Suprapubic skin (tissue), 4 donors: ENCODE measurements at places on chromosomes 4 and X. TPM values are rescaled to one million over a fixed set of nuclear protein-coding genes. Genes with fewer than 3 reads are reported as not detected.

Gene LAGE3
- total RNA-seq = 44.4 TPM

DNA sequence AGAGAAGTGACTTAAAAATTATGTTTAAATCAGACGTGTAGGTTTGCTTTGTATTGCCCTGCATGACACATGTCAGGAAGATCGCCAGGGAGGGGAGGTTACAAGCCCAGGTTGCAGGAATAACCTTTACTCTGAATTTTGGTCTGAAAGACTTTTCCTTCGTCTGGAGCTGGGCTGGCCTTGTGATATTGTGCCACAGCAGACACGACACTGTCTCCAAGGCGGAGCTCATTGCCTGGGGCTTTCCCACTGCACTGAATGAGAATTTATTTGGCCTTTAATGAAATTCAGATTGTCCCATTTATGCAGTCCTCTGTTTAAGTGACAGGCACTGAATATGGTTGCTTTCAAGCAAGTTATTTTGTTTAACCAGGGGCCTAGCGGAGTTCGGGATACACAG, 45.1 kb downstream of the RHOH start:
- DNase-seq = no peak

DNA sequence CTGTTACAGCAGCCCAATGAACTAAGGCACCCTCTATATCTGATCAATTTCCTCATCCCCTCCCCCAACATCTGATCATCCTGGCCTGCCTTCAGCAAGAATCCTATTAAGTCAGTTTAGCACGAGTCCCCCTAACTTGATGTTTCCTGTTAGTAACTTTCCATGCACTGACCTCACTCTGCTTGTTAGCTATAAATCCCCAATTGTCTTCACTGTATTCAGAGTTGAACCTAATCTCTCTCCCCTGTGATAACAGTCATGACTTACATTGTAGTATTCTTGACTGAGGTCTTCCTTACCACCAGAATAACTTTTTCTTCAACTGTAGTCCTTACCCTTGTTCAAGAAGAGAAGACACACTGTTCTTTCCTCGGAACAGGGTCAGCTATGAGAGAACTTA, 8.5 kb downstream of the ANXA5 start:
- DNase-seq = no peak

- no peak for DNase-seq
These were observed 5.2 kb upstream of the SLC2A9 start for GRCh38 chr4:10026485-10026884.

- no peak for DNase-seq
These were observed 129.4 kb upstream of the ACSL4 start for GRCh38 chrX:109862433-109862832.

DNA sequence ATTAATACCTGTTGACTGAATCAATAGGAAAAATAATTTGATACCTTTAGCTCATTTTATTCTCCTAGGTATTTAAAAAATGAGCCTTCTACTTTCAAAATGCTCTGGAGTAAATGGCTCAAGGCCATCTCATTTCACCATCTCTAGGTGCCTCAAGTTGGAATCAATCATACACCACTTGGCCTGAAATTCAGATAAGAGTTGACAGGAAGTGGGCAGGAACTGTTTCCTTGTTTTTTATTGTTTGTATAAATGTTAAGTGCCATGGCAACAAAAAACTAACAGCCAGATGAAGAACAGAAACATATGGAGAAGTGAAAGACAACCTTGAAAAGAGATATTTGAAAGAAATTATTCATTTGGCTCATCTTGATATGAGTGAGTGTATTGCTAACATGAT, 12.4 kb downstream of the LIMCH1 start:
- DNase-seq = no peak

DNA sequence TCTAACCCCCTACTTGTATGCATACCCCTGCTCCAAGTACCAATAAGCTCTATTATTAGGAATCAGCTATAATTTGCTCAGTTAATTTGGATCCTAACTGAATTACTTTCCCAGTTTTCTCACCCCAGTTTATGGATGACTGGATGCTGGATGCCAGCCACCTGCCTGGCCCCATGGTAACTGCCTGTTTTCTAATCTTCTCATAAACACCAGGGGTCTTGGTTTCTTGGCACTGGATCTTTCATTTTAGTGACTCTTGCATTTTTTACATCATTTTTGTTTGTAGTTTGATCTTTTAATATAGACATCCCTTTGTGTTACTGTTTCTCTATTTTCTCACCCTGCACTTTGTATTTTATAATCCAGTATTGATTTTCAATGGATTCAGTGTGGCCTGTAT, 246.8 kb downstream of the ADGRL3 start:
- DNase-seq = no peak

DNA sequence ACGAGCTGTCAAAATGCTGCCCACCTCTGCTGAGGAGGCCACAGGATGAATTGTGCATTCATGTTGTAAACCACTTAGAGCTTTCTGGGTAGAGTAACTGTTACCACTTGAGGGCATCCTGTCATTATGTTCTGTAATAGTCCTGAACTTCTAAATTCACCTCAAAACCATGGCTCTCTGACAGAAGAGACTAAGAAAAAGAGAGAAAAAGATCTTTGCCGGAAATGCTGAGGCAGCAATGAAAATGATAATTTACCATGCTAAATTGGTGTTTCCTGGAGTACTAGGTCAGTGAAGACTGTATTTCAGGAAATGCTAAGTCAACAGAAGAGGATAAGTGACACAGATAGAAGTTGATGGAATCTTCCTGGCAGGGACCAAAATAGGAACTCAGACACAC, 942.3 kb upstream of the SLIT2 start:
- DNase-seq = no peak

DNA sequence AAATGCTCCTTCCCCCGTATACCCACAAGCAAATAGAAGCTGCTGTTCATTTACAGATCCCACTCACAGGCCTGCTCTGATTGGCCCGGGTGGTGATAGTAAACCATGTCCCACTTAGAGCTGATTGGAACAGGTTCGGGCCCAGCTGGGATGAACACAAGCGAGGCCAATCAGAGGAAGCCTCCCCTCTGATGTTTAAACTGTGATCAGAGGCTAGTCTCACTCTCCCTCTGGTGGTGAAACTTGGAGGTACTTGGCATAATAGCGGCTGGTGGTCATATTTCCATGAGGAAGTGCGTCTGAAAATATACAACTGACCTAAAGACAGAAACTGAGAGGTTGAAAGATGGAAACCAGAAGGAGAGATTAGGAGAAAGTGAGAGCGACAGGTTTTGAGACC, 51.5 kb upstream of the TRPC3 start:
- DNase-seq = no peak

GRCh38 chr4:187209921-187210613, 486.4 kb upstream of the FAT1 start:
- no peak for DNase-seq

- no peak for DNase-seq
These were observed 11.3 kb upstream of the SLC25A6 start for GRCh38 chrX:1403228-1403627.
